ENCODE measurements at places on chromosomes 5 and 9. TPM values are rescaled to one million over a fixed set of nuclear protein-coding genes. Genes with fewer than 3 reads are reported as not detected.
A peak's percentile ranks its signal among the peaks of the same experiment; 100 is the strongest.

GRCh38 chr9:33684831-33685230, 110.5 kb upstream of the PRSS3 start:
- no peak overlapping the region for H3K4me3 ChIP-seq
- H3K27ac ChIP-seq, result no peak overlapping the region
- peaks cover 21% of the 10 kb centered on the region for H3K4me1 ChIP-seq
- H3K27me3 ChIP-seq, result no peaks in the 10 kb centered on the region
- H3K36me3 ChIP-seq, result no peaks in the 10 kb centered on the region

- no peaks in the 10 kb centered on the region for H3K27me3 ChIP-seq
- no peak for DNase-seq
Measured at GRCh38 chr5:90221951-90222350, 187.6 kb downstream of the CETN3 start.

The RARS1 gene
- total RNA-seq, result 139 TPM

The HINT2 gene
- 28.2 TPM for total RNA-seq

DNA sequence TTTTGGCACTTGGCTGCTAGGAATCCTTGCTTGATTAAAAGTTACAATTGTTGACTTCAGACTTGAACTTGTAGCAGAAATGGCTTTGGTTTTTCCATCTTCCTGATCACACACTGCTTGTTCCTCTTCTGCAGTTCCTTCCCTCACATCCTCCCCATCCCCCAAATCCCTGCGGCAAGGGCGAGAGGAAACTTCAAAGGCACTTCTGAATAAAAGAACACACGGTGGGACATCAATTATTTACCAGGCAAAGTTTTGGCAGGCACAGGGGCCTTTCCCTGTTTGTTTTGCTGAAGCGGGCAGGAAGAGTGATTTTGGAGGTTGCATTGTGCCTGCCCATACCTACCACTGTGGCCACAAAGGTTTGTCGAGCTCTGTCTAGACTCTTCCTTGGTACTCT, 260.9 kb downstream of the KIF4B start:
- H3K36me3 ChIP-seq, result no peaks in the 10 kb centered on the region
- no peak for DNase-seq
- no peaks in the 10 kb centered on the region for H3K27me3 ChIP-seq

DNA sequence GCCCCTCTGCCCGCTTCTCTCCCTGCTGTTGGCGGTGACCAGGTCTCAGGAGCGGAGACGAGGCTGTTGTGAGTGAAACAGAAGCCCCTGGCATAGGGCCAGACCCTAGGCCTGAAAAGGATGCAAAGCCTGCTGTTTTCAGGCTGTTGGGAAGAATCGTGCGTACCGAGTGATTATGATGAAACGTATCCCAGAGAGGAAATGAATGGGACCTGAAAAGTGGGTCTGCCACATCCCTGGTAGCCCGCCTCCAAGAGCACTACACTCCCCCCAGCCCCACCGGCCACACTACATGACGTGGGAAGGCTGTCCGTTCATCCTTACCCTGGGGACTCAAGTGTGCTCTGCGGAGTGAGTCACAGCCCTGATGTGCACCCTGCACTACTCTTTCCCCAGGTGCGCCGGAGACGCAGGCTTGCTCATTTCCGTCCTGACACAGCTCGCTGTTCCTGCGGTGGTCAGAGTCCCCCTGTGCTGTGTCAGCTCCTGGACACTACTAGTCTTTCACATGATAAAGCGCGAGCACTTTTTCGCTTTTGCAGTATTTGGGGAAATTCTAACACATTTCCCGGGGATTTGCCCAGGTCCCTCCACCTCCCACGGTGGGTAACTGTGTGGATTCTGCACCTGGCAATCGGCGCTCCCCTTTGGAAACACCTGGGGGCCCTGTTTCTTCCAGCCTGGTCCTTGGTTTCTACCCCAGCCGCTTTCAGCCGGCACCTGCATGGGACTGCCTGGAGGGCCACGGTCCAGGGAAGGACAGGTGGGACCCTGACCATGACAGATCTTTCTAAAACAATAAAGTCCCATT, 91.5 kb downstream of the ANKRD33B start:
- no peak overlapping the region for H3K4me3 ChIP-seq
- no peak overlapping the region for H3K27ac ChIP-seq
- H3K36me3 ChIP-seq, result no peaks in the 10 kb centered on the region
- DNase-seq, result no peak
- no peaks in the 10 kb centered on the region for H3K4me1 ChIP-seq

DNA sequence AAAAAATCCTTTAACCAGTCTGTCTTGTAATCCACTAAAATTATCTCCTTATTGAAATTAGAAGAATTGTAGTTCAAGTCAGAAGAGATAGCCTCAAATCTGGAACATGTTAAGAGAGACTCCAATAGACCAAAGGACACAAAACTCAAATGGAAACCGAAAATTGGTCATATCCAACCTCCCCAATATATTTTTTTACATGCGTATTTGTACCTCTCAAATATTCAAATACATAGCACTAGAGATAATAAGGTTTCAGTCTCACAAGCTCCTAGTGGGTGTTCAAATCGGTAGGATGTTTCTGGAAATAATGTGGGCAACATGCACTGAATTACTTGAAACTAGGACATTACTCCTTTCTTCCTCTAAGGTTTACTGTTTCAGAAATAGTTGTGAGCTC, 33.5 kb downstream of the EPB41L4A start:
- DNase-seq, result no peak
- H3K36me3 ChIP-seq, result no peaks in the 10 kb centered on the region
- peaks cover 9% of the 10 kb centered on the region for H3K4me1 ChIP-seq
- no peaks in the 10 kb centered on the region for H3K27me3 ChIP-seq
- H3K4me3 ChIP-seq, result no peak overlapping the region
- no peak overlapping the region for H3K27ac ChIP-seq

DNA sequence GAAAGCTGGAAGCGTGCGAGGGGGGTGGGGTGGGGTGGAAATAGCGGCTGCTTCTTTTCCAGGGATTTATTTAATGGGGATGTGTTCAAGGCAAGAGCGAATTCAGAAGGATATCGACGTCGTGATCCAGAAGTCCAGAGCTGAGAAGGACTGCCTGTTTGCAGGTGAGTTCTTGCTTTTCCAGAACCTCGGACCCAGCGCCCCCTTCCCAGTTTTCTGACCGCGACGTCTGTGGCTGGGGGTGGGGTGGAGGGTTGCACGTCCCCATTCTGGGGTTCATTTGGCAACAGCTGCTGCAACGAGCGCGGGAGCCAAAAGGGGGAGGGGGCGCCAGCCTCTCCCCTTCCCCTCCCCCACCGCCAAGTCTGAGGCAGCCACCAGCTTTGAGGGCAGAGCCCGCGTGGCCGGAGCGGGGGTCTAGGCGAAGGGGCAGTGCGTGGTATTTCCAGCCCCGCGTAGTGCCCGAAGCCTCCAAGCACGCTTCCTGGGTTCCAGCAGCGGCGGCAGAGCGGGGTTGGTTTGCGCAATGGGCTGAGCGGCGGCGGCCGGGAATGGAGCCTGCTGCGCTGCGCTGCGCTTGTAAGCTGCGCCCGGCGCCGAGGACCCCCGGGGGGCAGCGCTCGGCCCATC, 701 bp downstream of the PARP8 start:
- peak; percentile 44 for DNase-seq
- no peaks in the 10 kb centered on the region for H3K36me3 ChIP-seq
- H3K4me3 ChIP-seq, result peak overlapping the region; percentile 66
- H3K4me1 ChIP-seq, result no peaks in the 10 kb centered on the region

GRCh38 chr9:111851553-111851952, 45.1 kb upstream of the UGCG start:
- H3K27ac ChIP-seq, result no peak overlapping the region
- H3K27me3 ChIP-seq, result no peaks in the 10 kb centered on the region
- no peak overlapping the region for H3K4me3 ChIP-seq

The GTF2H2C gene
- 99.2 TPM for total RNA-seq

DNA sequence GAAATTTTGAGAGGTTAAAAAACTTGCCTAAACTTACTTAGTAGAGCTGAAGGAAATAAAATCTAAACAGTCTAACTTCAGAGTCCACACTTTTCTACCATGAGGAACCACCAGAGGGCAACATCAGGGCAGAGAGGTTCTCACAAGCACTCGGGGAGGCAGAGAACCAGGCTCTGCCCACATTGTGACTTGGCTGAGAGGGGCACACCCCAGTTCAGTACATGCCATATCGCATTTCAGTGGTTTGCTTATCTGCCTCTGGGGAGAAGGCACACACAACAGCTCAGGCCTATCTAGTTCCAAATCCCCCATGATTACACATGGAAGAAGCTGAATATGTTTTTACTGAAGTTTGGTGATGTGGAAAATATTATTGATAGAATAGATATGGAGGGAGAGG, 49.2 kb downstream of the EQTN start:
- no peak overlapping the region for H3K4me3 ChIP-seq
- H3K27me3 ChIP-seq, result no peaks in the 10 kb centered on the region
- no peak overlapping the region for H3K27ac ChIP-seq
- peak; percentile 50 for DNase-seq
- peaks cover 5% of the 10 kb centered on the region for H3K4me1 ChIP-seq

The MEGF9 gene
- total RNA-seq, result 12.8 TPM

The TXNDC8 gene
- not detected for total RNA-seq

- H3K36me3 ChIP-seq, result no peaks in the 10 kb centered on the region
- H3K27ac ChIP-seq, result peak within 1 kb of the TSS; percentile 38
- peak within 1 kb of the TSS; percentile 56 for H3K4me3 ChIP-seq
- H3K27me3 ChIP-seq, result no peaks in the 10 kb centered on the region
Measured at GRCh38 chr5:141330299-141331080, at the start of gene PCDHGA1. PCDHGA1 (plus strand) TSS chr5:141330514.

DNA sequence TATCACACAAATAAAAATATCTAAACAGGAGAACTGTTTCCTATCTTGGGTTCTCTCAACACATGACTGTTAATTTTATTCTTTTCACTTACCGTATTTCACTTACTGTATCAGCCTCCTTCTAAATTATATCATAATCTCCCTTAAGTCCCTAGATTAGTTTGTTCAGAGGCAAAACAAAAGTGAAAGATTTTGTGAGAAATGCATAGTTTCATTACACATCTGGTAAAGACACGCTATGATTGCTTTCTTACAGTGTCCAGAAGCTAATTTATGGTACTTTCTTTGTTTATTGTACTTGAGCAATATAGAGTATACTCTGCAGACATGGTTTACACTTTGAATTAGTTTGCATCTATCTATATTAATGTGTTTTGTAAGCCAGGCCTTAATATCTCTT, 159.7 kb upstream of the TLX3 start:
- H3K36me3 ChIP-seq, result no peaks in the 10 kb centered on the region
- no peaks in the 10 kb centered on the region for H3K27me3 ChIP-seq
- H3K27ac ChIP-seq, result no peak overlapping the region
- no peak overlapping the region for H3K4me3 ChIP-seq
- no peaks in the 10 kb centered on the region for H3K4me1 ChIP-seq

GRCh38 chr5:83724001-83724400, 3.3 kb upstream of the HAPLN1 start:
- H3K27ac ChIP-seq, result no peak overlapping the region
- H3K36me3 ChIP-seq, result no peaks in the 10 kb centered on the region
- peaks cover 15% of the 10 kb centered on the region for H3K4me1 ChIP-seq
- DNase-seq, result no peak

The ROPN1L gene
- not detected for total RNA-seq

All from SJCRH30 (cell line).